ENCODE measurements at places on chromosomes 6 and 20.

DNA sequence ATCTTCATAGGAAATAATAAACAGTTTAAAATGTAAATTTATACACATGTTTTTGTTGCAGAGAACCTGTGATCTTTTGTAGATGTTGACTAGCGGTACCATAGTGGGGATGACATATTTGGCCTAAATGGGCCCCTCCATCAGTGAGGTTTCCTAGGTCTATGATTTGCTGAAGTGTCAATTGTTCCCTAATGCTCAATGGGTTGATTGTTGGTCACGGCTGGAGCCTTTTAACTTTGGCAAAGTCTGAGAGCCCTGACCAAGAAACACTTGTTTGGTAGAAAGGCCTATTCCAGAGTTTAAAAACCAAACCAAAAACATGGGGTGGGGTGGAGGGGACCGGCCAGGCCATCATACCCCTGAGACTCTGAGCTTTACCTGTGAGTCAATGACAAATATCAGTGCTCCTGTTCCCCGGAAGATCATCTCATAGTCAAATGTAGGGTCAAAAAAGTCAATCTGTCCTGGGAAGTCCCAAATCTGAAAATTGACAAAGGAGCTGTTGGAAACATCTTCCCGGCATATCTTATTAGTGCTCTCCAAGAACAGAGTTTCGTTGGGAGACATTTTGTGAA, 25.1 kb downstream of the RRAGD start:
- DNase-seq, result no peak

DNA sequence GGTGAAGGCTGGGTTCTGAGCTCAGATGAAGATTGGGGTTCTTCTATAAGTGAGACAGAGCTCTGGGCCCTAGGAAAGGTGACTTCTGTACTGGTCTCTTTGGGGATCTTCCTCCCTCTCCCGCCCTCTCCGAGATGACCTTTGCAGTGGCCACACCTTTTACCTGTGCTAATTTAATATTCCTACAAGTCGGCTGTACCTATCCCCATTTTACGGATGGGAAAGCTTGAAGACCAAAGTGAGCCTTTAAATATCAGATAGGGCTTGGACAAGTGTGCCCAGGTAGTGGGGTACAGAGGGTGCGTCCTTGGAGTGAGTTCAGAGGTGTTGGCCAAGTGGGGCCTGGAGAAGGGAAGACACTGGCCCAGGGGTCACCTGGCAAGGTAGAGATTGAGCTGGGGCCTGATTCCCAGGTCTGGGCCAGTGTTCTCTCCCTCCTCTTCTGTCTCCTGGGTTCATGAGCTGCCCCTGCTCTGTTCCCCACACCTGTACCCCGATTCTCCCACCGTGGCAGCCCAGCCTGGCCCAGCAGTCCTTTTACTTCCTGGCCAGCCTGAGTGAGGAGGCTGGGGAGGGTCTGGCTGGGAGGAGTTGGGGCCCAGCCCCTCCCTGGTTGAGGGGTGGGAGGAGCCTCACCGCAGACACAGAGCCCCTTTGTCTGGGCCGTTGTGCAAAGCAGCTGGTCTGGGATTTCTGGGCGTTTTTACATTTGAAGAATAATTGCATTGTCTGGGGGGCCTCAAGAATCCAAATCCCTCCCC, 152.1 kb upstream of the RNF24 start:
- no peak for DNase-seq

DNA sequence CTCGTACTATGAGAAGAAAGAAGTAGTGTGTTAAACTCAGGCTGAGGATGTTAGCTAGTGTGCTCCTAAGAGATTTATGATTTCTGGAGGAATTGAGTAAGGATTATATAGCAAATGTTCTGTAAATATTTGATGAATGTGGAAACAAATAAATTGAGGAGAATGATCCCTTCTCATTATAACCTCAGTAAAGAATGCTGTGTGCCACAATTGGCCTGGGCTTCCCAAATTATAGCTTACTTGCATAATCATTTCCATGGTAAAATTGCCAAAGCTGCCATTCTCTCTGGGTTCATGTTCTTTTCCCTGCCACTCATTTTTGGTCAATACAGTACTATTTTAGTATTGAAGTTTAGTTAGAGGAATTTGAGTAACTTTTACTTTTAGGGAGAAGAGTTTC, 128.5 kb downstream of the FLRT3 start:
- DNase-seq, result no peak

DNA sequence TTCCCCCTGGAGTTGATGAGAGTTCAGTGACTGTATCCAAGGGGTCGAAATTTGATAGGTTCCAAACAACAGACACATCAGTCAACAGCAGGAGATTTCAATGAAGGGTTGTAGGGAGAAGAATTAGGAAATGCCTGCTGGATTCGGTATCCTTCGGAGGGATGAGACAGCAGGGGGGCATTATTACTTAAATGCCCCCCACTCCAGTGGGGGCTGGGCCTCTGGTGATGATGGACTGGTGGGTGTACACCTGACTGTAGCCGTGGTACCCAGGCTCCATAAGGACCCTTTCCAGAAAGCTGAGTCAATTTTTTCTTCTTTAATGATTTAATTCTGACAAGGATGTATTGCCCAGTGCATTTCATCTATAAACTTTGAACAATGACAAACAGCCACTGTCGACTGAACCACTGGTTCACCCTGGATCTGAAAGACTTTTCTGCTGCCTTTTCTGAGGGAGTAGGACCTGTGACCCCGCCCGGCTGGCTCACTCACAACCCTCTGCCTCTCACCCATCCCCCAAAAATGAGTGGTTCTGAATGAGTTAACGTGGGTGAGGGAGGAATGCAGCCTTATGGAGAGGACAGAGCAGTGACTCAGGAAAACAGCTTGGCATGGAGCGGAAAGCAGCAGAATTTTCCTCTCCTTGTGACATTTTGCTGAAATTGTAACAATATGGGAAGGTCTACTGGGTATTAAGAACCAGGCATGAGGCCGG, 41.0 kb downstream of the ZMYND8 start:
- DNase-seq, result no peak

GRCh38 chr6:14635934-14636591, 518.5 kb downstream of the CD83 start:
- no peak for DNase-seq

DNA sequence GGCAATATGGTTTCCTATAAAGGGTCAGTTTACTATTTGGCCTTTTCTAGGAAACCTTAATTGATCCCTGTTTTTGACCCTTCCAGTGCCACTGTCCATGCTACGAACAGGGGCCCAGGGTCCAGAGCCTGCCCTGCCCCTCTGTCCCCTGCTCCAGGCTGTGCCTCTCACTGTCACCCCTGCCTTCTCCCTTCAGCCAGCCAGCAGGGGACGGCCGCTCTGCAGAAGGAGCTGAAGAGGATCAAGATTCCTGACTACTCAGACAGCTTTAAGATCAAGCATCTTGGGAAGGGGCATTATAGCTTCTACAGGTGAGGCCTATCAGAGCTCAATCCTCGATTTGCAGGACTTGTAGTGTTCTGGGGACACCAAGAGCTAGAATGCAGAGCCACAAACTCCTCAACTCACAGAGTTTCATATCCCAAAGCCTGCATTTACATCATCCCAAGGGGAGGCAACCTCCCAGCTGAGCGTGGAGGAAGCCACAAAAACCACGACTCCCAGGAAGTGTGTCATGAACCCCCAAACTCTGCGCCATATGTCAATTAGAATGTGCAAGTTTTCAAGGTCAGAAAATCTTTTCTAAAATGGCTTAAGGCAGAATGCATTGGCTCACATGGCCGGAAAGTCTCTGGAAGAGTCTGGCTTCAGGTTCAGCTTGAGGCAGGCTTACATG, 3.6 kb downstream of the BPI start:
- DNase-seq, result no peak

DNA sequence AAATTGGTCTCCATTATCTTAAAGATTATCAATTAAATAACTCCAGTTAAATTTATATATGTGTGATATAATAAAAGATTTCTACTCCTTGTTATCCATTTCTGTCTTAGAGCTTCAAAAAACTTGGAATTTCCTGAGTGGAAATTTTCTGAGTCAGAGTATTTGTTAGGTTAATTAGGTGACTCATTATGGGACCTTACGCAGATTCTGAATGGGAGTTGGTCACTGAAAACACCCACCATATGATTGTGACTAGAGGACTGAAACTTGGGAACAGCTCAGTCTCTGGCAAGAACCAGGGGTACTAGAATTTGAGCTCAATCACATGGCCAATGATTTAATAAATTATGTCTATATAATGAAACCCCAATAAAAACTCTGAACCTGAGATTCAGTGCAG, 125.4 kb upstream of the HMGCLL1 start:
- DNase-seq, result no peak

GRCh38 chr6:170147832-170148708, 142.8 kb downstream of the DLL1 start:
- DNase-seq, result peak; percentile 60

- DNase-seq, result peak; percentile 17
Measured at GRCh38 chr20:17679941-17680835, 1.9 kb downstream of the RRBP1 start.

DNA sequence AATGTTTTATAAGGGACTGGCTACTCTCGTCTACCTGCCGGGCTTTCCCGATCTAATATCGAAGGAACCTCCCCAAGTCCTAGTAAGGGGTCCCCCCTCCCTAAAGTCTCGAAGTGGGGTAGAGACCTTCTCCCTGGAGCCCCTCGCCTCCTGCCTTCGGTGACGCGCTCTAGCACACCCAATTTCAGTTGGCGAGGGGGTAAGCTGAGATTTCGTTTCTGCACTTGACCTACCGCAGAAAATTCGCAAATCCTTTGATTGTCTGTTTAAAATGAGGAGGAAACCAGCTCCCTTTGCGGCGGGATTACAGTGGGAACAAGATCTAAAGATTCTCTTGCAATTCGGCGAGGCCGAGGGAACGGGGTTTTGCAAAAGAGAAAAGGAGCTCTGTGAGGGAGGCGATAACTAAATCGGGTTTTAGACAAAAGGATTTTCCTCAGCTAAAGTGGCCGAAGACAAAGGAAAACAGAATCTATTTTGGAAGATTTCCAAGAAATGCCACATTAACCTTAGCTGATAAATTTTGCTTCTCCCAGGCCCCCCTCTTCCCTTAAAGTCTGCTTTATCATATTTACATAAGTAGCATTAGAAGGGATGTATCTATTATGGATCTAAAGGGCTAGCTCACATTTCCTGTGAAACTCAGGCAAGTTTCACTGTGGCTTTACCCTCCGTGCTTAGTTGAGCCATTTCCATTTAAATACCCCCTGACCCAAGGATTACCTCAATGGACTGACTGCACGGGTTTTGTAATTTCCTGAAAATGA, 8.4 kb downstream of the SIM1 start:
- no peak for DNase-seq

DNA sequence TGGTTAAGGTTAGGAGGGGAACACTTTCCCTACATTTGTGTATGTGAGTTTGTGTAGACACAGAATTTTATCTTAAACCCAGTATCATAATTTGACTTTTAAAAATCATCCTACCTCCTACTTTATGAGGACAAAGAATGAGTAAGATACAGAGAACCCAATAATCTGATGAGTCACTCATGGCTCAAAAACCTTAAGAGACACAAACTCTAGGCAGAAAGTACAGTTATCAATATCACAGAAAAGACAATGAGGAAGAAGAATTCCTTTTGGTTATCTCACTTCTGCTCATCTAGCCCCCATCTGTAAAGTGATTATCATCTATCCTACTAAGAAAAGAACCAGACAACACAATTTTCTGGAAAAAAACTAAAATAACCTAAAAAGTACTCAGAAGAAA, 87.7 kb downstream of the EPB41L2 start:
- no peak for DNase-seq

DNA sequence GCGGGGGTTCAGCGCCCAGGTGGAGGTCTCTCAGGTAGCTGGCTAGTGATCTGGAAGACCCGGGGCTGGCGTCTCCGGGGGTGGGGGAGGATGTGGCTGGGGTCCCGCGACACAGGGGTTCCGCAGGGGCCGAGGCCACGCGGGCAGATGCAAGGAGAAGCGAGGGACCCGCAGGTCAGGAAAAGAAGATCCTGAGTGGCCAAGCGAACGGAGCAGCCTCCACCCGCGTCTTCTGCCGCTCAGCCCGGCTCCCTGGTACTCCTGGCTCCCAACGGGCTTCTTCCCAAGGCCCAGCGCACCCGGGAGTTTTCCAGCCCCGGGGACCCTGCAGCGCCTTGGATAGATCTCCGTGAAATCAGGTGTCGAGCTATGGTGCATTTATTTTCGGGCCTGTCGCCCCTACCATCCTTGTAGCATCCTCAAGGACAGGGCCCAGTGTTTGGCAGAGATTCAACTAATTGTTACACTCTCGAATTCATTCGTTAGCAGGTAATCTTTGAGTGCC, 682 bp upstream of the CHD6 start:
- DNase-seq, result peak; percentile 61

- no peak for DNase-seq
Measured at GRCh38 chr6:122548281-122548680, 61.9 kb upstream of the PKIB start.

DNA sequence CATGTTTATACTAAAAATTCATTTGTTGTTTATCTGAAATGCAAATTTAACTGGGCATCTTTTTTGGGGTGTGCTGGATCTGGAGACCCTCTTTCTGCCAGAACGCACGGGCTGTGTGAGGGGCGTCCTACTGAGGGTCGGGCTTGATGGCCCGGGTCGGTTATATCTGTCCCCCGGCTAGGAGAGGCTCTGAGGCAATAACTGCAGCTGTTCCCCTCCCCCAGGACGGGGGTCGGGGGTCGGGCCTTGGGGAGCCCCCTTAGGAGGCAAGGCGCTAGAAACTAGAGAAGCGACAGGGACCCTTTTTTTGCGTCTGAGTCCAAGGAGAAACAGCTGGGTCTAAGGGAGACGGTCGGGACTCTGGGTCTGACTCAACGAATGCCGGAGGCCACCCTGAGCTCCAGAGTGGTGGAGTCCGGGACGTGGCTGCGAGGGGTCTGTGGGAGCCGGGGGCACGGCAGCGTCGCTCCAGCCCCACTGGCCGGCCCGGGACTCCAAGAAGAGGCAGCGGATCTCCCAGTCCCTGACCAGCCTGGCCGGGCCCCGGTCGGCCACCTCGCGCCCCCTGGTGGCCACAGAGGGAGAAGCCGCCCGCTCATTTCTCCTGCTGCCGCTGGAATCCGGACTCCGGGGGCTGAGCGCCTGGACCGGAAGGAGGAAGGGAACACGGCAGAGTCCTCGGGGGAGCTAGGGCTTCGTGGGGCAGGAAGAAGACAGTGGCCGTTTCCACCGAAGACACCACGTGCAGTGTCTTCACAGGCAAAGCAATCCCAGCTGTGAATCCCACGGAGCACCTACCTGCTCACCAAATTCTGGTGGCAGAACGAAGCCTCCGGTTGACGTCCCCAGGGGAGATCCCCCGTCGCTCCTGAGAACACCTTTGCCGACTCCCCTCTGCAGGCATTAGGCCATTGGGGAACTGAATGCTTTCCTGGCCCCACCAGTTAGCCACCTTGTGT, 24.0 kb upstream of the SCML4 start:
- peak; percentile 69 for DNase-seq

GRCh38 chr6:132465530-132466485, 47.1 kb downstream of the STX7 start:
- no peak for DNase-seq
